Caki2 (cell line): ENCODE measurements at places on chromosomes 2 and 18. TPM values are rescaled to one million over a fixed set of nuclear protein-coding genes. Genes with fewer than 3 reads are reported as not detected.

The GALNT5 gene
- total RNA-seq: 0.34 and 0.81 TPM in 2 replicates

The UGT1A8 gene
- total RNA-seq: 0.87 and 2.2 TPM in 2 replicates

The TLX2 gene
- not detected in 2 replicates for total RNA-seq

The G6PC2 gene
- not detected in 2 replicates for total RNA-seq

The TBR1 gene
- total RNA-seq: not detected in 2 replicates

The RGPD4 gene
- not detected in 2 replicates for total RNA-seq

The SETBP1 gene
- 0.38 and 0.51 TPM in 2 replicates for total RNA-seq

The MOGAT1 gene
- total RNA-seq: not detected in 2 replicates

The IL36G gene
- not detected in 2 replicates for total RNA-seq

The SP140 gene
- 3.7 TPM in 1 of 2 replicates, not detected in the other for total RNA-seq

The FBXO41 gene
- 0.44 and 1.2 TPM in 2 replicates for total RNA-seq

The BOLL gene
- total RNA-seq: not detected in 2 replicates

The PDIA6 gene
- total RNA-seq: 425 and 548 TPM in 2 replicates

The STK11IP gene
- total RNA-seq: 18.5 and 20.6 TPM in 2 replicates

The C2orf80 gene
- total RNA-seq: not detected in 2 replicates

The SLC8A1 gene
- total RNA-seq: 9.6 and 12.4 TPM in 2 replicates

The GPR39 gene
- 4.3 and 15.7 TPM in 2 replicates for total RNA-seq

The CTAGE1 gene
- not detected in 2 replicates for total RNA-seq

The EVX2 gene
- total RNA-seq: not detected in 2 replicates

The GBX2 gene
- total RNA-seq: 2.9 TPM in 1 of 2 replicates, not detected in the other

The LONRF2 gene
- total RNA-seq: 3.6 and 4.7 TPM in 2 replicates

The MTX2 gene
- total RNA-seq: 60.2 and 69.4 TPM in 2 replicates

The COL4A3 gene
- total RNA-seq: 3.4 and 3.9 TPM in 2 replicates

The REG1B gene
- not detected in 2 replicates for total RNA-seq

The ANTXR1 gene
- total RNA-seq: 1.1 and 2.0 TPM in 2 replicates

The TIGD1 gene
- total RNA-seq: 1.6 and 2.2 TPM in 2 replicates

The BMP10 gene
- not detected in 2 replicates for total RNA-seq

The SH3RF3 gene
- 0.20 and 0.49 TPM in 2 replicates for total RNA-seq

The POTEC gene
- not detected in 2 replicates for total RNA-seq

The RMND5A gene
- 36.9 and 61.4 TPM in 2 replicates for total RNA-seq

The GPBAR1 gene
- 0.12 TPM in 1 of 2 replicates, not detected in the other for total RNA-seq

The CABYR gene
- 12.3 and 39.6 TPM in 2 replicates for total RNA-seq

The CXCR2 gene
- total RNA-seq: not detected in 2 replicates

The AGBL5 gene
- 41.8 and 54.5 TPM in 2 replicates for total RNA-seq

The CCDC93 gene
- 8.5 and 9.3 TPM in 2 replicates for total RNA-seq

The CDH2 gene
- total RNA-seq: 82.4 and 83.5 TPM in 2 replicates

The XRCC5 gene
- total RNA-seq: 219 and 224 TPM in 2 replicates

The MIB1 gene
- 25.4 and 45.7 TPM in 2 replicates for total RNA-seq

The HOXD12 gene
- total RNA-seq: not detected in 2 replicates

The ALK gene
- total RNA-seq: not detected in 2 replicates

The NRBP1 gene
- 146 and 150 TPM in 2 replicates for total RNA-seq

The PGAP1 gene
- total RNA-seq: 1.5 and 1.8 TPM in 2 replicates

The AOX1 gene
- total RNA-seq: 0.14 TPM in 1 of 2 replicates, not detected in the other

The CRYGD gene
- not detected in 2 replicates for total RNA-seq

The POTEI gene
- not detected in 2 replicates for total RNA-seq

The ALLC gene
- not detected in 2 replicates for total RNA-seq

The RNF152 gene
- total RNA-seq: not detected in 2 replicates

The RGPD6 gene
- total RNA-seq: 12.0 and 22.5 TPM in 2 replicates
